ENCODE measurements at places on chromosomes 1 and 21.

DNA sequence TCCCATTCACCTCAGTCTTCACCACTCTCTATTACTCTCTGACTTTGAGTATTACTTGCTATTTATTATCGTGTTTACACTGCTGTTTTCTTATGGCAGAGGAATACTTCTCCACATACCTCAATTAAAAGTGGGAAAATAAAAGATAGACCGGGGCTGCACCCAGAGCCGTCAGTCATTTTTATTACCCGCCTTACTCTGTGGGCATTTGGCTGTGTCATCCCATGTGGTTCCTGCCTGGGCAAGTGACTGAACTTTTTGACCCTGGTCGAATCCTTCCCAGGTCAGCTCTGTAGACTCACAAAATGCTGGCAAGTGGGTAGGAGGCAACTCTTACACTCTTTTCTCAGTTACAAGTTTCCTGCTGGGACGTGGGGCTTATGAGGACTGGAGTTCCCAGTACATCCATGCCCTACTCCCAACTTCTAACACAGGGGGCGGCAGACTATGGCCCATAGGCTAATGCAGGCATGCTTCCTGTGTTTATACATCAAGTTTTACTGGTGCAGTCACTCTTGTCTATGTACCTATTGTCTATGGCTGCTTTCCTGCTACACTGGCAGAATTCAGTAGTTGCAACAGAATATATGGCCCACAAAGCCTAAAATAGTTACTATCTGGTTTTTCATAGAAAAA is 69.5 kb upstream of the KCND3 start:
- DNase-seq = no peak

DNA sequence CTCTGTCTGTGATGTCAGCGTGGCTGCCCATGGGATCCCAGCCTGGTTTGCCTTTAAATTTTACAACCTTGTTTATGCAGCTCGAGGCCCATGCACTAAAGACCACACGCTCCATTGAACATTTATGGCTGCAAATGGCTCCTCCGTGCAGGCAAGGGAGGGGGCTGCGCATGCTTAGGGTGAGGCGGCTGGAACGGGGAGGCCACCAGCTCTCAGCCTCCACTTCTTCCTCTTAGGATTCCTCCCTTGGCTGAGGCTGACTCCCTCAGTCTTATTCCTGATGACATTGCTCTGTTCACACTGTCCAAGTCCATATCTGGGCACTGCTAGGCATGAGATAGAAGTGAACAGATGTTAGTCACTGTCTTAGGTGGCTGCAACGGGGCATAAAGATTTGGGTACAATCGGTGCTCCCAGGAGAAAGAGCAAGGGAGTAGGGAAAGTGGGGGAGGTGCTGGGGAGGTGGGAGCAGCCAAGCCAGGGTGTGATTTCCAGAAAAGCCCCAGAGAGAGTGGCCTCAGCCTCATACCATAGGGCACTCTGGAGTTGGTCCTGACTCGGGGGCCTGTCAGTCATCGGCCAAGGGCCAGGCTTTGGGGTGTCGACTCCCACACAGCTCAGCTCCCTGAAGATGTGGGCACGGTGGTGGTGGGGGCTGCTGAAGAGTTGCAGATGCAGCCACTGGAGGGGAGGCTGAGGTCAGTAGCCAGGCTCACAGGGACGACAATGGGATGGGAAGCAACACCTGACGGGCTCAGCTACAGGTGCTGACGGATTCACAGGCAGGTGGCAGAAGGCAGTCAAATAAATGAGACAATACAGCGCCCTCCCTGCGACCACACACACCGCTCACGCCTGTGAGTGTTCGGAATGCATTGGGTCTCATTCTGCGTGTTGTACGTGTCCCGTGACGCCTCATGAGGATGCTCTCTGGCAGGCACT is 37.3 kb upstream of the ACTL8 start:
- DNase-seq = no peak

GRCh38 chr1:23118957-23119792 is 49.5 kb downstream of the LUZP1 start:
- DNase-seq = no peak

GRCh38 chr1:60889709-60890108 is 192.7 kb upstream of the NFIA start:
- no peak for DNase-seq

GRCh38 chr21:44687671-44688070 is 5.7 kb upstream of the KRTAP12-1 start:
- DNase-seq = no peak

- no peak for DNase-seq
These were observed 5.9 kb downstream of the LRRC8B start for GRCh38 chr1:89530444-89531089.

DNA sequence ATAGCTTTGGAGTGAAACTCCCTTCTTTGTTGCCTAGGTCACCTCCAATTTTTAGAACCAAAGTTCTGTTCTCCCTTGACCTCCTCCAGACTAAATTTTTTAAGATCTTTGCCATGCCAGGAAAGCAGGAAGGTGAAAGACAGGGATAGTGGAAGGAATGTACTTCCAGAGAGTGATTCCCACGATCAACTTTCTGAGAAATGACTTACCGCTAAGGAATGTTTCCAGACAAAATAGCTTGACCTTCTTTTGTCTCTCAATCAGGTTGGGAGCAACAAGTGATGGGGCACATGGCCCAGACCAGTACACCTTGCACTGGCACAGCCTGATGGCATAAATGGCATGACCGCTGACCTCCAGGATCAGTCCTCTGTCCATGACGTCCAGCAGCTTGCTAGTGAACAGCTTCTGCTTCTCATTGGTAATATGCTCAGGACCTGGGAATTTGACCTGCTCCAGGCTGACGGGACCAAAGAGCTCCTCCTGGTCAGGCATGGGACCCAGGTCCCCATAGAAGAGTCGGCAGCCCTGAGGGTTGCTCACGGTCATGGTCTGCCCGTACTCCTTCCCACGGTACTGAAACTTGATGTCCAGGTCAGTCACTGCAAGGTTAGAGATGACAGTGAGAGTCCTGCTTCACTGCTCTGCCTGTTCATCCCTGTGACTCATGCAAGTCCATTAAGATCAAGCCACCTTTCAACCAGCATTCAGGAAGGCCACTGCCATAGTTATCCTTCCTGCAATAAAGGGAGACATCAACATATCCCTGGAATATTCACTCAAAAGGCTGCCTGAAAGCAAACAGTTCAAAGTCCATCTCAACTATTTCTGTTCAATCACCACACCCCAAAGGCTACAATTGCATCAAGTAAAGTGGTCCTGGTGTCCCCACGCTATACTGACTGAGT is 6.2 kb upstream of the C1orf74 start:
- DNase-seq = no peak

- DNase-seq = no peak
These were observed 11.8 kb upstream of the CGN start for GRCh38 chr1:151499365-151499764.

- DNase-seq = no peak
These were observed 3.8 kb downstream of the MPZ start for GRCh38 chr1:161305867-161306519.

DNA sequence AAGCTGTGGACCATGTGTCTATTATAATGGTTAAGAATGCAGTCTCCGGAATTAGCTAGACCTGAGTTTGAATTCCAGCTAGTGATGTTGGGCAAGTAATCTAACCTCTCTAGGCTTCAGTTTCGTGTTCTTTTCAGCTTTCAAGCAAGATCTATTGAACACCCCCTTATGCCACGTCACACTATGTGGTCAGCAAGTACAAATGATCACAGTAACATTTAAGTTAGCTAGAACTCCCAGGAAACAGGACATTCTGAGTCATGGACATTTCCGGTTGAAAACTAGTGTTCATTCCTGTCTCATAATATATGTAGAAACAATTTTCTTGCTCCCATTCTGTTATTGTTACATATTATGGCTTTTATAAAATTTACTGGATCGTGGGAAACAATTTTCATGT is 34.0 kb upstream of the NHLH2 start:
- peak; percentile 20 for DNase-seq

- DNase-seq = no peak
These were observed 41.4 kb downstream of the NOS1AP start for GRCh38 chr1:162110910-162111309.

- DNase-seq = peak; percentile 23
These were observed 2.4 kb upstream of the TAF1A start for GRCh38 chr1:222592171-222592570.

- no peak for DNase-seq
These were observed 149.2 kb downstream of the BEND5 start for GRCh38 chr1:48627486-48627885.

DNA sequence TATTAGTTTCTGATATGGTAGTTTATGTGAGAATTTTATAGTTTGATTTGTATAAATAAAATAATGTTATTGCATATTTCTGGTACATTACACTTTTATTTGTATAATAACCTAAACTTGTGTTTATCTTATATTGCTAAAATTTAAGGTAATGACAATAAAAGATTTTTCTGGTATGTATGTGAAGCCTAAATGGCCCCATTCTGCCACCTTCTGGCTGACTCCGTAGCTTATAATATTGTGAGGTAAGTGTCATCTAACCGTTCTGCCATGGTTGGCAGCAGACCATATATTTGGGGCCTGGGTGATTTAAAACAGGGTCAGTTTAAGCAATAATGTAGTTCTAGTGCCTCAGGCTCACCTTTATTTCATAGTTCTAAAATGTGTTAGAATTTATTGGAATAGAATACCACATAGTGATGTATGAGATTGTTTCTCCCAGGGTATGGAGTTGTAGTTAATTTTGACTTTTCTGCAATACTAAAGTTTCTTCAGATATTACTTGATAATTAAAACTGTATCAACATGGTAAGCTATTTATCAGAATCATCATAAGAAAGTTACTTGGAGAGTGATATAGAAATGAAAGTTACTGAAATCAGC is 21.2 kb upstream of the PRKACB start:
- DNase-seq = no peak

DNA sequence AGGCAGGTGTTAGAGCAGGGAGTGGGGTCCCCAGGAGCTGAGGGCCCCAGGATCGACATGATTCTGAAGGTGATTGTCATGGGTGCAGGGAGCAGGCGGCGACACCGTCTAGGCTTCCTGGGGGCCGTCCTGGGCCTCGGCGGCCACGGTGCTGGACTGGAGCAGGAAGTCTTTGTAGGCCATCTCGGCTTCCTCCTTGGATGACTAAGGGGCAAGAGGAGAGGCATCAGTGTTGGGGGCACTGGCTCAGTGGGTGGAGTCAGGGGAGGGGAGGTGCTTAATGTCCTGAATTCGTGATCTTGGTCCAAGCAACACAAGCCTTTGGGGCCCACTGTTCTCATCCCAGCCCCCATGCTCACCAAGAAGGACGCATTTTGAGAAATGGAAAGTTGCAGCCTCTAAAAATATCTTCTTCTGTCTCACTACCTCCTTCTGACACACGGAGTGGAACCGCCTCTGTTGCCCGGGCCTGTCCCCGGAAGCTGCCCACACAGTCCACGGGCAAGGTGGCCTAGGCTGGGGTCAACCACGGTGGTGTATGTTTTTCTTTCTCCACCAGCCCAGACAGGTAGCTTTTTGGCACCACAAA is 8.6 kb upstream of the FCMR start:
- DNase-seq = no peak

- no peak for DNase-seq
These were observed 12.6 kb downstream of the KCND3 start for GRCh38 chr1:111976842-111977241.

- DNase-seq = no peak
These were observed 772.5 kb downstream of the USP25 start for GRCh38 chr21:16502273-16502672.

GRCh38 chr1:181159451-181160140 is 71.1 kb downstream of the IER5 start:
- peak; percentile 72 for DNase-seq

DNA sequence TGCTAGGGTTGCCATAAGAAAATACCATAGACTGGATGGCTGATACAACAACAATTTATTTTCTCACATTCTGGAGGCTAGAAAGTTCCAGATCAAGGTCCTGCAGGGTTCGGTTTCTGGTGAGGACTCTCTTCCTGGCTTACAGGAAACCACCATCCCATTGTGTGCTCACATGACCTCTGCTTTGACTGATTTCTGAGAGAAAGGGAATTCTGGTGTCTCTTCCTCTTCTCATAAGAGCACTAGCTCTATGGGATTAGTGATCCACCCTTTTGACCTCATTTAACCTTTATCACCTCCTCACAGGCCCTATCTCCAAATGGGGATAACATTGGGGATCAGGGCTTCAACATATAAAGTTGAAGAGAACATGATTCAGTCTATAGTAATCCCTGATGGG is 47.5 kb downstream of the MRPL39 start:
- DNase-seq = no peak

- DNase-seq = no peak
These were observed 99.8 kb downstream of the KAZN start for GRCh38 chr1:14698314-14698713.

GRCh38 chr1:25774206-25774803 is 25.7 kb upstream of the SELENON start:
- DNase-seq = no peak

DNA sequence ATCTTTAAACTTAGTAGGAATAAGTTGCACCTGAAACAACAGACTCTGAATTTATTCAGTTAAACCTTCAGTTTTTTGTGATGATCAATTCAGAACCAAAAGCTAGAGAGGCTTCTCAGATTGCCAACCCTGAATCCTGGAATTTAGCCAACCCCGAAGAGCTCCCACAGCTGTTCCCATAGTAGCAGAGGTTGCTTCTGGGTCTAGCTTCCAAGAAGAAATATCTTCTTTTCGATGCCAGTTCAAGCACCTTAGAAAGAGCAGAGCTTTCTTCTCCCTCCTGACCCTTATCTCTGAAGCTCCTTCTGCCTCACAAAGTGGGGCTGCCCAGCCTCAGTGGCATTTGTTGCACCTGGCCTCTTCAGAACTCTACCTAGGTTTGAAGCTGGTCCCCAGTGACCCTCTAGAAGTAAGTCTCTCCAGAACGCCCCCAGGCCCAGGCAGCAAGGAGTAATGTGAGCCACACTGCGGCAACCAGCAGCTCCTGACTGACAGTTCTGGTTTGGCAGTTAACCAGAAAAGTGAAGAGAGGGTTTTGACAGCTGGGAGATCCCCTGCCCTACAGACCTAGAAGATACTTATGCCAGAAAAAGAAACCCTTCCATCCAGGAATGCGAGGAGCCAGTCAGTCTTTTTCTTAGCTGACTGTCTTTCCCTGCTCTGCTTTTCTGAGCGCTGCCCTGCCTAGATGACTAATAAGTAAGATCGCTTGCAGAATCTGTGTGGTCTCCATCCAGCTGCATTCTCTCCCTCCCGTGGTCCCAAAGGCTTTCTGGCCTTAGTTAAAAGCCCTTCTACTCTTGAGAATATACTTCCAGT is 165.9 kb downstream of the ADGRL4 start:
- no peak for DNase-seq

GRCh38 chr1:180169640-180170195 is 15.0 kb downstream of the QSOX1 start:
- no peak for DNase-seq
